Neuronal stem cell (in vitro differentiated cells): ENCODE measurements at places on chromosomes 6 and 20.
A peak's percentile ranks its signal among the peaks of the same experiment; 100 is the strongest.

DNA sequence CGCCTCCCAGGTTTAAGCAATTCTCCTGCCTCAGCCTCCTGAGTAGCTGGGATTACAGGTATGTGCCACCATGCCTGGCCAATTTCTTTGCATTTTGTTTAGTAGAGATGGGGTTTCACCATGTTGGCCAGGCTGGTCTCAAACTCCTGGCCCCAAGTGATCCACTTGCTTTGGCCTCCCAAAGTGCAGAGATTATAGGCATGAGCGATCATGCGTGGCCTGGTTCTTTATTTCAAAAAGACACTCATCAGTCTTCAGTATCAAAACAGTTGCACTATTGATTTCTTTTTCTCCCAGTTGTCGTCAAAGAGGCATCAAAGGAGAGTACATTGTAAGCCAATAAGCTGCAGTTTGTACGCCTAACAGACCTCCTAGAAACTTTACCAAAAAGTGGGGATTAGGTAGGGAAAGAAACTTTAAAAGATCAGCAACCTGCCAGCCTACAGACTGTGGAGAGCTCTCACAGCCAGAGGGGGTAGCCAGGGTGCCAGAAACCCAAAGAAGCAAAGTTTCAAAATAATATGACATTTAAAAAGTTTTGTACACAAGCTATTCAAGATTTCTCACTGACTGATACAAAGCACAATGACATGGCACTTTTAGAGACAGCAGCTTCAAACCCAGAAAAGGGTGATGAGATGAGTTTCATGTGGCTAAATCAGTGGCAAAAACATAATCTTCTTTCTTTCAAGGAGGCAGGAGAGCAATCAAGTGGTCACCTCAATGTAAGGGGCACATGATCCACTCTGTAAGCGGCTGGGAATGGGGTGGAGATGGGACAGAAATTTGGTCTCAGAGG is 83.0 kb upstream of the RALY start:
- no peak for DNase-seq

DNA sequence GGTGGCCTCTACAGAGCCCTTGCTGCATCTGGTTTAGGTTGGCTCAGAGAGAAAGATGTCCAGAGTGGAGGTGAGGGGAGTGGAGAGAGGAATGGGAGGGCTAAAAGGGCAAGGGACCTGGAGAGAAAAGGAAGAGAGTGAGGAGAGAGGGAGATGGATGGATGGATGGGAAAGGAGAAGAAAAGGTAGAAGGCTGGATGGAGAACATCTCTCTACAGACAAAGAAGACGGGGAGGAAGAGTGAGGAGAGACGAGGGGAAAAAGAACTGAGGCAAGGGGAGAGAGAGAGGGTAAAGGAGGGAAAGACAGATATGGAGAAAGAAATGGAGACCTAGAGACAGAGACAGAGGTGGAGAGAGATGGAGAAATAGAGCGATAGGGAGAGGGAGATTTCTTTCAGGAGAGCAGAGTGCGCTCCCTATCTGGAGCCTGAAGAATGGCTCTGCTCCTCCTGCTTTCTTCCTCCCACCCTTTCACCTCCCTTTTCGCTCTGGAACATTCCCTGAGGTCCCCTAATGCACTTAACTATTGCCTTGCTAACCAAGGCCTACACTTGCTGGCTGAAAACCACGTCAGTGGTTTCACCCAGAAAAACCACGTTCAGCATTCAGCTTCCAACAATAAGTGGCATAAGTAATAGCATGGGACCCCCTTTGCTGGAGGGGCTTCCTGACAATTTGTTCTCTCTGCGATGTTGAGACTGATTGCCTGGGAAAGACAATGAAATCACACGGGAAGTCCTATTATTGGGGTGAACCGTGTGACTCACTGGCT is 286.3 kb downstream of the CDH26 start:
- DNase-seq, result no peak

DNA sequence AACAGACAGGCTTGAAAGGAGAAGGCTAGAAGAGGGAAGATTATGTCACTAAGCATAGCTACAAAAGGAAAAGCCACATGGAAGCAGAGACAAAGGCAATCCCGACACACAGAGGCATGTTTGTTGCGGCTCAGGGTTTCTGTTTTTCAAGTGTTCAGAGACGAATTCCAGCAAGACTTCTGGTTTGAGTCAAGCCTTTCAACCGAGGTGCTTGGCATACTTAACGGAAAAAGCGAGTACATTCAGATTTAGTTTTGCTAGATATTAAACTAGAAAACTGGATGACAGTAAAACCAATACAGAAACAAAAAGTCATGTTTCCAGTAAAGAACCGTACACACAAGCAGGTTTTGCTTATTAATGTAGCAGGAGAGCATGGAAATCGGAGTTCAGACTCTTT is 27.2 kb downstream of the MCUR1 start:
- peak; percentile 56 for DNase-seq

DNA sequence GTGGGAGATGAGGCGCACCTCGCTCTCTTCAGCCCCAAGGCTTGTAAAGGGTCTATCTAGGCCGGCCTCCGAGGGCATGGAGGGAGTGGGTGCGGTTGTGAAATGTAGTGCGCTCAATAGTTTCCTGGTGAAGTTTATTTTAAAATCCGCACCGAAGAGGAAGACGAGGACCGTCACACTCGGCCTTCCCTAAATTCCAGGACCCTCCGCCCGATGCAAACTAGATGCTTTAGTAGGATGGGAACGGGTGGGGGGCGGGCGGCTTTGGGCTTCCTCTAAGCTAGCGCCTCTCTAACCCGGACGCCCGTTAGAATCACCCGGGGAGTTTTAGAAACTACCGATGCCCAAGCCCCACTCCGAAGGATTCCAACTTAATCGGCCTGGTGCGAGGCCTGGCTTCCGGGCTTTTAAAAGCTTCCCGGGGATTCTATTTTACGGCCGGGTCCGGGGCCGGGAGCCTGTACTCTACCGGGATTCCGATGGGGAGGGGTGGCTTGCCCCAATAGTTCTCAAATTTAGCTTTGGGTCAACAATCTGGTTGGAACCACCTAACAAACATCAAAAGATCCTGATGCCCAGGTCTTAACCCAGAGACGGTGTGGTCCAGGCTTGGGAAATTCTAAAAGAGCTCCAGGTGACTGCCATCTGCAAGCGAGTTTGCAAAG is 548 bp upstream of the BCAS4 start:
- DNase-seq, result no peak

DNA sequence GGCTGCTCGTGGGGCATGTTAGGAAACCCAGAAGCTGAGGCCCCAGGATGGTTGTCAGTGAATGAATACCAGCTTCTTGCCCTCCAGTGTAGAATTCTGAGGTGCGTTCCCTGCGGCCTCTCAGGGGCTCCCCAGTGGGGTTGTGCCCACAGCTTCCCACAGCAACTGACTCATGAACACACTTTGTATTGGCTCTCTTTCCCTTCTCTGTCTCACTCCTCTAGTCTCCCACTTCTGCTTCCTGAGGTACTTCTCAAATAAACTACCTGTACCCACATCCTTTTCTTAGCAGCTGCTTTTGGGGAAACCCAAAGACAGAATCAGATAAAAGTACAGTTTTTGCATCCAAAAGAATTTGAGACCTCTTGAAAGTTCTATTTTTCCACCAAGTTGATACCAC is 107.7 kb upstream of the JAG1 start:
- DNase-seq, result no peak

- DNase-seq, result no peak
Measured at GRCh38 chr6:70045413-70045812, 179.1 kb downstream of the COL19A1 start.

DNA sequence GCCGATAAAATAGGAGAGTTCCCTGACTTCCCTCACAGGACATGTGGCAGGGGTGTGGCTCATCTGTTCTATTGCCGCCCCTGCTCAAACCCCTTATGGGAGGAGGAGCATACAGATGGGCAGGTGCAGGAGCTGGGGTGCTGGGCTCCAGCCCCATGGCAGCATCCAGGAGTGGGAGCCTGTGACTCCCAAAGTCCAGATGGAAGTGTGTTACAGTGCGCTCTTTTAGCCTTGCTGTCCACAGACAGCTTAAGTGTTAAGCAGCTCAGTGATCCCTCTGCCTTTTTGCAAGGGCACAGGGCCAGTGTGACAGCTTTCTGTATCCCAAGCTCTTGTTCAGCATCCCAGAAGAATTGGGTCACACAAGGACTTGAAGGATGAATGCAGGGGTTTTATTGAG is 212.3 kb upstream of the MYLIP start:
- DNase-seq, result no peak

DNA sequence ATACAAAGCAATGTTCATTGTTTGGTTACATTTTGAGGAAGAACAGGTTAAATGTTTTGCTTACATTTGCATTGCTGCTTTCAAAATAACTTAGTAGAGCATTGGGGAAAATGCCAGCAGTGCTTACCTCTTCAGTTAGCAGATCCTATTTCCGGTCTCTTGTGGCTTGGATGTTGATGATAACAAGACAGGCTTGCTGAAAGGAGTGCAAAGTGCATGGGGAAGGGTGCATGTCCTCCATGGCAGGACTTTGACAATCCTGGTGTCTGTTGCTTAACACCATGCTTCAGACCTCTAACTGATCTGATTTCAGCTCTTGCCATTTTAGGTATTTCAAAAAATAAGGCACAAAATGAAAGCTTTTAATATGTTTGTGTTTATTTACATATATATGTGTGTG is 21.1 kb downstream of the TPD52L1 start:
- DNase-seq, result no peak

- DNase-seq, result no peak
Measured at GRCh38 chr6:25963426-25964123, 973 bp downstream of the TRIM38 start.

DNA sequence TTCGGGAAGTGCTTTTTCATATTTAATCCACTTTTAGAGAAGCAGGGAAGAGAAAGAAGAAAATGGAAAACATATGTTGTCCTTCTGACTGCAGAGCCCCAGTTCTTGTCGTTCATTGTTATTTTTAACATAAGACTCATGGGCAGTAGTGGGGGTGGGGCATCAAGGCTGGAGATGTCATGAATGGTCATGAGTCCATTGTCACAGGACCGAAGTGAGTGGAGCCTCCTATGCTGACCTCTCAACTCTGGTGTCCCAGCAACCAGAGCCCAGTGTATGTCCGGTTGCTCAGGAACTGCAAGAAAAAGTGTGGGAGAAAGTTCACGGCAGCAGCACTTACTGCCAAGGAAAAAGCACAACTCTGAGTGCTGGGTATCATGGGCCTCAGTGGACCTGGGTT is 108.6 kb downstream of the BANF2 start:
- DNase-seq, result no peak

- DNase-seq, result no peak
Measured at GRCh38 chr6:131811500-131811899, 3.7 kb downstream of the ENPP1 start.
